ENCODE measurements at places on chromosomes 11 and 22.

DNA sequence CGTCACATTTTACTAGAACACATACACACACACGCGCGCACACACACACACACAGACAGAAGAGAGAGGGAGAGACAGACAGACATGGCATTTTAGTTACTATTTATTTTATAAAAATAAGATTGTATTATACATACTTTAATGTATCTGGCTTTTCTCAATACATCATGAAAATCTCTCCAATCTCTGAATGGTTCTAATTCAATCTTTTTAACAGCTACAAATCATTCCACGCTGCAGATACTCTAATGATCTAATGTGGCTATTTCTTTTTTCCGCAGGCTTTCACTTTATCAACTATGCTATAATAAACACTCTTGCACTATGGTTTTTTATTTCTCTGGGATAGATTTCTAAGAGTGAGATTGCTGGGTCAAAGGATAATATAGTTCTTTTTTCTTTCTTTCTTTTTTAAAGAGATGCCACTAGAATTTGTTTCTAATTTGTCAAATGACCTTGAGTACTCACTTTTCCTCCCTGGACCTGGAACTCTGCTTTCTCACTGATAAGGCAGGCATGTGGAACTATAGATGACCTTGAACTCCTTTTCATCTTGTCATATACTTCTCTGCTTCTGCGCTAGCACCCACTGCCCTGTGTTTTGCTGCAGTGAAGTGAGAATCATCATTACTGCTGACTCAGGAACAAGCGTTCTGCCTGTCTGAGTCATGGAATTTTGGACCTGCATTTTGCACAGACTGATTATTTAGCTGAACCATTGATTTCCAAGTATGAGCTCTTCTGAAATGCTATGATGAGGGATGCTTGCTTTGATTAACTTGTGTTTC lies 4.9 kb upstream of the SLC6A5 start:
- DNase-seq, result no peak

GRCh38 chr11:126702165-126702720 lies 298.3 kb downstream of the KIRREL3 start:
- no peak for DNase-seq

DNA sequence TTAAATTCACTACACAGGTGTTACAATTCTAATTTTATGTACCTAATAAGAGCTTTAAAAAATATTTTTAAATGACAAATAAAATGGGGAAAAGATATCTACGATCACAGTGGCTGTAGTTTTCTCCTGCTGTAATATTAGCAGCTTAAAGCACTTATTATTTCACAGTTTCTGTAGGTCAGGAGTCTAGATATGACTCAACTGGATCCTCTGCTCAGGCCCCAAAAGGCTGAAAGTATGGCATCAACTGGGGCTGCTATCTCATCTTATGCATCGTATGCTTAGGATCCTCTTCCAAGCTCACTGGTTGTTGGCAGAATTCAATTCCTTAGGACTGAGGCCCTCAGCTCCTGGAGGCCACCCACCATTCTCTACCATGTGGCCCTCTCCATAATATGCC lies 12.8 kb downstream of the FBXO3 start:
- DNase-seq, result no peak

DNA sequence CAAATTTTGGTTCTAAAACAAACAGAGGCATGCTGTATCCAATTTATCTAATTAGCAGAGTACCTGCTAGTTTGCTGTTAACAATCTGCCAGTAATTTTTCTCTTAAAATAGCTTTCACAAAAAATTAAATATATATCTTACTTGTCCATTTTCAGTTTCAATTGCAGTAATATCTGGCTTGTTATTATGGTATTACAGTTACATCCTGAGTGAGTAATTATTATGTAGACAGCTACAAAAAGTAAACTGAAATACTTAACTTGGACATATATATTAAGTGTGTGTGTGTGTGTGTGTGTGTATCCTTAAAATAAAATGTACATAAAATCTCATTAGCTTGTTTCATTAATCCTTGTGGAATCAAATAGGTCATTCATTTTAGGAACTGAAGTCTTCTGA lies 148.7 kb downstream of the LUZP2 start:
- no peak for DNase-seq

DNA sequence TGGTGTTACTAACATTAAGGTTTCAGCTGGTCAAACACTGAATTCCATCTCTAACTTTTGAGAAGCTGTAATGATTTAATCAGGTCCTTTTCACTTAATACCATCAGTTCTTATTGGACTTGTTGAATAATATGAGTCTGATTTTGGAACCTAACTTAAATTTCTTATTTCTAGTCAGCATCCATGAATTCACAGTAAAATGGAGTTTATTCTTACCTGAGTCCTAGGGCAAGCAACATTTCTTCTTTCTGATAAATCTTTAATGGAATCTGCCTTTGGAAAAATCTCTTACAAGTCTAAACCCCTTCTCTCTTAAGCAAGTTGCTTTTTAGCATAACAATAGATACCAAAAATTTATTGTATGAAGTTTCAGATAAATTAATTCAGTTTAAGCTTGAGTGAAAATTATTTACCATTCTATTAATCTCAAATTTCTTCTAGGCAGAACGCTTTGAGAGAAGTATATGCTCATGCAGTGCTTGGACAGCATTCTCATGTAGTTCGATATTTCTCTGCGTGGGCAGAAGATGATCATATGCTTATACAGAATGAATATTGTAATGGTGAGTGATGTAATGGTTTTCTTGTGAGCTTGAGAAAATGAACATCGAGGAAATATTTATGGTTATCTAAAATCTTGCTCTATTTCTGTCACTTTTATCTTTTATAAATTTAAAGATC lies 3.4 kb downstream of the WEE1 start:
- DNase-seq, result no peak

- no peak for DNase-seq
These were observed 13.2 kb upstream of the OSBPL5 start for GRCh38 chr11:3178349-3178748.

- no peak for DNase-seq
These were observed 440.0 kb upstream of the ANO3 start for GRCh38 chr11:25891960-25892359.

GRCh38 chr11:122556605-122557004 lies 98.9 kb upstream of the UBASH3B start:
- DNase-seq, result no peak

GRCh38 chr11:93199616-93200015 lies 1.8 kb upstream of the SLC36A4 start:
- no peak for DNase-seq

- DNase-seq, result no peak
These were observed 72.9 kb downstream of the PISD start for GRCh38 chr22:31588970-31589675.

DNA sequence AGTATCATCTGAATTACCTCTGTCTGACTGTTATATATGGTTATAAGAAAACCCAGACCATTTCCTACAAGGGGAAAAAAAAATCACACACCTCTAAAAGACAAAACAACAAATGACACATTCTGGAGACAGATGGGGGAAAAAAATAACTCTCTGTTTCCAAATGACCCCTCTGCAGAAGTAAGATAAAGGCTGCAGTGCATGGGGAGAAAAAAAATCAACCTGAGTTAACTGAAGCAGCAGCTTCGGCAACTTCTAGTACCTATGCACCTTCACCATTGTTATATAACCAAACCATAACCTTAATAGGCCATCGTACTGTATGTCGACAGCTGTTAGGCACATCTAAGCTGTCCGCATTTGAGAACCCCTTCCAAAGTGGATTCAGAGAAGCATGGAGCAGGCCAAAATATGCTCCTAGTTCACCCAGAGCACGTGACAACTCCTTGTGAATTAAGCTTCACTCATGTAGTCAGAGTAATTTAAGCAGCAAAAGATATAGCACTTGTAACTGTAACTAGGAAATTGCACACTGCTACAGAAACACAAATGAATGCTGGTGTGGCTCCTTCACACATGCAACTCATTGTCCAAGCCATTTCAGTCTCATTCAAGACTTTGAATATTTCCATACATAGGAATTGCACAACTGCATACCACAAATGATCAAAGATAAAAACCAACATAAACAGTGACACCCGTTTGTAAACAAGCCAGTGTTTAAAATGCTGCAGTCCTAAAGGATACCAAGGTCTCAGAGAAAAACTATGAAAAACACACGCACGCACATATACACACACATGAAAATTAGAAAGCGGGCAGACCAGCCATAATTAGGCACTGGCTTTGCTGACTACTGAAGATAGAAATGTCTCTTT lies 2.7 kb downstream of the SIK3 start:
- DNase-seq, result peak; percentile 18

DNA sequence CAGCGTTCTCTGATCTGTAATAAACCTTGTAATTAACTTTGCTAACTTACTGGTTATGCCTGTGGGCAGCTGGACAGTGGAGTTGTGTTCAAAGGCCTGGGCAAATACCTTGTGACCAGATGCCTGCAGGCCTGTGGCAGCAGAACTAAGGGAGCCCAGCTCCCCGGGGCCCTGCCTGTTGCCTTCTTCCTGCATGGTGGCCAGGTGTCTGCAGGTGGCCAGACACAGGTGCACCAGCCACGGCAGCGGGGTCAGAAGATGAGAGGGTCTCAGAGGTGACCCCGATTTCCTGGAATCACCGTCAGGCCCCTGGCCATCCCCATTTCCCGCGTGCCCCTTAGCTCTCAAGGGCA lies 127.2 kb downstream of the OSBP2 start:
- no peak for DNase-seq

- no peak for DNase-seq
These were observed 37.0 kb downstream of the OSBP2 start for GRCh38 chr22:30731658-30732057.

DNA sequence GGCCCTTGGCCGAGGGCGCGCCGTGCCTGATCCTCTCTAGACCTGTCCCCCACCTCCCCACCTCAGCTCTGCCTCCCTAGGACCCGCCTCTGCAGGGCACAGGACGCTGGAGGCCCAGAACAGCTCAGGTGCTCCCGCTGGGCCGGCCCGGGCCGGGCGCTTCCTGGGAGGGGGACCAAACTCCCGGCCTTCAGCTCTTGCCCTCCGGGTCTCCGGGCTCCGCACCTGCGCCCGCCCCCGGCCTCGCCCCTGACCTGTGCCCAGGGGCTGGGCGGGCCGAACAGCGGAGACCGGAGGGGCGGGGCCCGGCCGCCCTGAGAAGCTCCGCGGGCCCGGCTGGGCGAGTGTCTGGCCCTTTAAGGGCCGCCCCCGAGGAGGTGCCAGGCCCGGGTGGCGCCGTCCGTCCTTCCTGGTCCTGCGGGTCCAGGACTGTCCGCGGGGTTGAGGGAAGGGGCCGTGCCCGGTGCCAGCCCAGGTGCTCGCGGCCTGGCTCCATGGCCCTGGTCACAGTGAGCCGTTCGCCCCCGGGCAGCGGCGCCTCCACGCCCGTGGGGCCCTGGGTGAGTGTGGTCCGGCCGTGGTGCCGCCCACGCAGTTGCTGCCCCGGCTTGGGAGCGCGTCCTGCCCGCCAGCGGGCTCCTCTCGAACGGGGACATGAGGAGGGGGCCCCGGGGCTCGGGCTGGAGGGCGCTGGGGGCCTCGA lies at the start of gene SSH3:
TSS of gene SSH3 (plus strand) at position 399 of the 703 bp plus-strand sequence. CDS start at position 495, 96 bp downstream.
- no peak for DNase-seq

DNA sequence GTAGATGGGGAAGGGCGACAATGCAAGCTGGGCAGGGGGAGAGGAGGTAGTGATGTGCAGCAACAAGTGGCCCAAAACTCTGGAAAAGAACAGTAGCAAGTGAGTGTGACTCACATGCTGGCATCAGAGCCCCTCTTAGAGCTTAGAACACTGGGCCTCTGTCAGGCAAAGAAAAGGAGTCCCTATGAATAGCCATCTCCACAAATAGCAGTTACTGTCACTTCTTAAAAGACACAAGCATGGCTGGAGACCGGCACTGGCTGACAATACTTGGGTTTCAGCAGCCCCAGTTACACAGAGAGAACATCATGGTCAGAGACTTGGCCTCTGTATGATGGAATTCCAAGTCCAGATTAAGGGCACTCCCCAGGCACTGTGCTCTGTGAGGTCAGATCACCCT lies 58.2 kb downstream of the PRCP start:
- no peak for DNase-seq

- DNase-seq, result no peak
These were observed 569.9 kb upstream of the CADM1 start for GRCh38 chr11:116073854-116074837.

Data from NCI-H187 treated with DMSO at 0.1 percent for 48 hours (cell line).